ENCODE measurements at places on chromosomes 4 and X. TPM values are rescaled to one million over a fixed set of nuclear protein-coding genes. Genes with fewer than 3 reads are reported as not detected.

Gene MAGED4
- total RNA-seq: 2.7 TPM

Gene STARD8
- total RNA-seq: 14.0 TPM

GRCh38 chrX:96692890-96693289 lies 8.2 kb downstream of the DIAPH2 start:
- DNase-seq: no peak
- no peaks in the 10 kb centered on the region for H3K4me1 ChIP-seq
- H3K36me3 ChIP-seq: no peaks in the 10 kb centered on the region
- no peak overlapping the region for H3K27ac ChIP-seq
- H3K4me3 ChIP-seq: no peak overlapping the region

DNA sequence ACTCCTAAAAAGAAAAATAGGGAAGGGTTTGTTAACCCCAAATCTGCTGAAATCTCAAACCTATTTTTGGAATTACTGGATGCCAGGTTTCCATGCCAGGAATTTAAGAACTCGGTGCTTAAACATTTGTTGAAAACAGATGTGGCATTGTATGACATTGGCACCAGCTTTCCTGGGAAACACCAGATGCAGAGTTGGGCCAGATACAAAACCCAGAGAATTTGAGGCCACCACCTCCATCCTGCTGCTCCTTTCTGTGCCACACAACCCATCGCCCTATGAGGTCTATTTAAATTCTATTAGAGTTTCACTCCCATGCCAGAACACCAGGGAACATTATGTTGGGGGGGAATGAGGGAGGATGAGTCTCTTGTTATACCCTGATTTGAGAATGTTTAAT lies 71.7 kb downstream of the ARAP2 start:
- no peak overlapping the region for H3K27ac ChIP-seq
- no peak for DNase-seq
- H3K4me1 ChIP-seq: no peaks in the 10 kb centered on the region
- no peaks in the 10 kb centered on the region for H3K36me3 ChIP-seq
- H3K27me3 ChIP-seq: no peaks in the 10 kb centered on the region

DNA sequence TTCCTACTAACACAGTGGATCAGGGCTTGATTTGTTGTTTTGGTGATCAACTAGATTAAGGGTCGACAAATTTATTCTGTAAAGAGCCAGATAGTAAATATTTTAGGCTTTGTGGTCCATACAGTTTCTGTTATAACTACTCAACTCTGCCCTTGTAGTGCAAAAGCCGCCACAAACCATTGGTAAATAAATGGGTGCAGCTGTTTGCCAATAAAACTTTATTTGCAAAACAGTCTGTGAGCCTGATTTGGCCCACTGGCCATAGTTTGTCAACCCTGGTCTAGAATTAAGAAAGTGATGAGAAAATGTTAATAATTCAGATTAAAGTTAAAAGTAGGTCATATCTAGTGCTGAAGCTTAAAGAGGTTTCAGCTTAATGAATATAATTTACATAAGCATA lies 84.0 kb upstream of the TRIM2 start:
- no peaks in the 10 kb centered on the region for H3K36me3 ChIP-seq
- peak; percentile 29 for DNase-seq
- peaks cover 15% of the 10 kb centered on the region for H3K4me1 ChIP-seq
- no peak overlapping the region for H3K27ac ChIP-seq
- H3K4me3 ChIP-seq: no peak overlapping the region

DNA sequence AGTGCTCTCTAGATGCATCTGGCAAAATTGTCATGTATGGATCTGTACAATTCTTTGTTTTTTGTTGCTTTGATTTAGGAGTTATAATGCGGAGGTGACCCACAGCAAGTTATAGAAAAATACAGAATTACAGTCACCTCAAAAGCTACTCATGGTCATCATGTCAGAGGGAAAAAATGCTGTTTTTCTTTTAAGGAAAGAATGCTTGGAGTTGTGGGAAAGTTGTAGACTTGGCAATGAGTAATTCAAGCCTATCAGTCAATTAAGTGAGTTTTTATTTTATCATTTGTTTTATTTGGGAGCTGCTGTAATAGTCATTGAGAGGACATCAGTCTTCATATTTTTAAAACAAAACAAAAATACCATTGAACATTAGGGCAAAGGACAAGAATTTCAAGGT lies 16.4 kb downstream of the FHL1 start:
- no peak overlapping the region for H3K27ac ChIP-seq
- no peaks in the 10 kb centered on the region for H3K36me3 ChIP-seq
- H3K4me1 ChIP-seq: peaks cover 7% of the 10 kb centered on the region
- H3K27me3 ChIP-seq: no peaks in the 10 kb centered on the region

- H3K36me3 ChIP-seq: no peaks in the 10 kb centered on the region
- DNase-seq: no peak
- H3K4me3 ChIP-seq: no peak overlapping the region
- H3K4me1 ChIP-seq: no peaks in the 10 kb centered on the region
Measured at GRCh38 chr4:20085653-20086052, 166.1 kb upstream of the SLIT2 start.

DNA sequence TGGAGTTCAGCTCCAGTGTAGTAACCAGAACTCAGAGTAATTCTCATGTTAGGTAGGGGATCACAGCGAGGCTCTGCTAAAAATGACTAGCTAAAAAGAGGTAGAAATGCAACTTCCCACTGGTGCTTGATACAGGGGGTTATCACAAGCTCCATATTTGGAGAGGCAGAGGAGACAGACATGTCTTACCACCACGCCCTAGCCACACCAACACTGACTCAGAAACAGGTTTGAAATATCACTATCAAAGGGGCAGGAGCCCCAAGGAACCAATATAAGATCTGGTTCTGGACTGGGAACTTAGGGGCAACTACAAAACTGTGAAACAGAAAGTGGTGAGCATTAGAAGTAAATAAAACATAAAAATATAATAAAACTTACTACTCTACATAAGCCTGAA lies 62.9 kb downstream of the IQCM start:
- no peak for DNase-seq
- no peaks in the 10 kb centered on the region for H3K27me3 ChIP-seq
- H3K4me3 ChIP-seq: no peak overlapping the region
- H3K27ac ChIP-seq: no peak overlapping the region

- H3K4me3 ChIP-seq: no peak overlapping the region
- H3K4me1 ChIP-seq: no peaks in the 10 kb centered on the region
- DNase-seq: no peak
- H3K27me3 ChIP-seq: no peaks in the 10 kb centered on the region
- no peaks in the 10 kb centered on the region for H3K36me3 ChIP-seq
Measured at GRCh38 chrX:106783716-106784115, 18.8 kb upstream of the TBC1D8B start.

- H3K4me1 ChIP-seq: no peaks in the 10 kb centered on the region
- no peaks in the 10 kb centered on the region for H3K27me3 ChIP-seq
- no peak overlapping the region for H3K27ac ChIP-seq
Measured at GRCh38 chrX:26442340-26442739, 226.4 kb downstream of the MAGEB5 start.

DNA sequence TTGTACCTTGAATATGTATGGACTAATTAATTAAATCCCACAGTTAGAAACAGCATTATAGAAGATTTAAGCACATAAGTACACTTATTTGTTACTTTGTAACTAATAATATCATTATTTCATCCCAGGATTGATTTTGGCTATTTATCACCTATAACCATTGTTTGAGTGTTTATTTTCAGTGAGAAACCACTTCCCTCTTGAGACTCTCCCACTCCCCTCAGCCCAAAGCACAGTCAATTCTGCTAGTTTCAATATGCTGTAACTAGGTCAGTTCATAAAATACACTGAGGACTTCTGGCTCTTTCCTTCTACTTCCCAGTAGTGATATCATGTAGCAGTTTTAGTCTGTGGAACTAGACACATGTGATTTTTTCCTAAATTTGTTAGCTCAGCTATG lies 16.3 kb downstream of the OFD1 start:
- no peaks in the 10 kb centered on the region for H3K27me3 ChIP-seq
- H3K4me1 ChIP-seq: no peaks in the 10 kb centered on the region
- H3K4me3 ChIP-seq: no peak overlapping the region
- DNase-seq: no peak
- H3K36me3 ChIP-seq: peaks cover 5% of the 10 kb centered on the region
- no peak overlapping the region for H3K27ac ChIP-seq

- H3K4me3 ChIP-seq: no peak overlapping the region
- no peak overlapping the region for H3K27ac ChIP-seq
- DNase-seq: no peak
- no peaks in the 10 kb centered on the region for H3K27me3 ChIP-seq
- H3K4me1 ChIP-seq: no peaks in the 10 kb centered on the region
- no peaks in the 10 kb centered on the region for H3K36me3 ChIP-seq
Measured at GRCh38 chr4:189773909-189774308, 166.8 kb upstream of the FRG1 start.

GRCh38 chrX:100395781-100396180 lies 14.3 kb downstream of the PCDH19 start:
- DNase-seq: no peak
- H3K27ac ChIP-seq: no peak overlapping the region
- no peaks in the 10 kb centered on the region for H3K27me3 ChIP-seq

Gene TREX2
- 9.6 TPM for total RNA-seq

Gene CT55
- not detected for total RNA-seq

Gene FHIP1A
- 20.4 TPM for total RNA-seq

GRCh38 chr4:186746581-186746980 lies 22.9 kb upstream of the FAT1 start:
- no peak for DNase-seq
- H3K27ac ChIP-seq: no peak overlapping the region
- no peak overlapping the region for H3K4me3 ChIP-seq
- no peaks in the 10 kb centered on the region for H3K36me3 ChIP-seq
- no peaks in the 10 kb centered on the region for H3K27me3 ChIP-seq
- H3K4me1 ChIP-seq: no peaks in the 10 kb centered on the region

Gene INTU
- 8.8 TPM for total RNA-seq

Gene MTMR8
- 7.9 TPM for total RNA-seq

GRCh38 chrX:150605603-150606002 lies 37.2 kb downstream of the MTM1 start:
- no peaks in the 10 kb centered on the region for H3K27me3 ChIP-seq
- no peaks in the 10 kb centered on the region for H3K4me1 ChIP-seq
- no peak for DNase-seq
- no peak overlapping the region for H3K4me3 ChIP-seq
- H3K27ac ChIP-seq: no peak overlapping the region

- H3K4me3 ChIP-seq: no peak overlapping the region
- no peaks in the 10 kb centered on the region for H3K27me3 ChIP-seq
- no peak for DNase-seq
- H3K4me1 ChIP-seq: no peaks in the 10 kb centered on the region
- H3K27ac ChIP-seq: no peak overlapping the region
Measured at GRCh38 chr4:123312116-123312515, 84.5 kb upstream of the SPRY1 start.

Gene CHIC1
- total RNA-seq: 9.1 TPM

GRCh38 chr4:184958923-184959210 lies 59.4 kb upstream of the HELT start:
- no peak overlapping the region for H3K27ac ChIP-seq
- H3K36me3 ChIP-seq: no peaks in the 10 kb centered on the region
- H3K4me3 ChIP-seq: no peak overlapping the region
- H3K27me3 ChIP-seq: no peaks in the 10 kb centered on the region
- DNase-seq: no peak
